ENCODE measurements at places on chromosomes 16 and 17. TPM values are rescaled to one million over a fixed set of nuclear protein-coding genes. Genes with fewer than 3 reads are reported as not detected.

Gene SLC2A4
- total RNA-seq, result 0.11 TPM

Gene WFIKKN1
- total RNA-seq, result 0.13 TPM

Gene ZNF646
- 13.2 TPM for total RNA-seq

Gene PLA2G10
- not detected for total RNA-seq

Data from articular chondrocyte of knee joint (primary cell).